ENCODE measurements at places on chromosomes 4 and X.

DNA sequence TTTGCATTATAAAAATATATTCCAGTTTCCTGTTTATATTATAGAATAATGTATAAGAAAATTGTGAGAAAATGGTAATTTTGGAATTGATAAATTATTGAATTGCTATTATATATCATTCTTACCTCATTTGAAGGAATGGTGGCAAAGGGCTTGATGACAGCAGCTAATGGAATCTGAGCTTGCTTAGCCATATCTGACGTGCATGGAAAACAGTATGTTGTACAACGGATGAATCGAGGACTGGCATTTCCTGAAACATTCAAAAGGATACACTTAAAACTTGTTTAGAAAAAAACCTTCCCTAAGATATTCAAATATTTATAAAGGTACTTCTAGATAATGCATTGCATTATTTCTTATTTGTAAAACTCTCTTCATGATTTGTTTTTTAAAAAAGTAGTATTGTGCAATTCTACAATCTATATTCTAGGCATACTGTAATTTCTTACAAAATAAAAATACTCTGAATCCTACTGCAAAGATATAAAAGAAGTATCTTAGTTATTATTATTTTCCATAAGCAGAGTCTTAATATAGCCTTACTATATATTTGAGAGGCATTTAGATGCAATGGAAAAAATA lies 38.3 kb downstream of the SEC24D start:
- DNase-seq, result no peak

DNA sequence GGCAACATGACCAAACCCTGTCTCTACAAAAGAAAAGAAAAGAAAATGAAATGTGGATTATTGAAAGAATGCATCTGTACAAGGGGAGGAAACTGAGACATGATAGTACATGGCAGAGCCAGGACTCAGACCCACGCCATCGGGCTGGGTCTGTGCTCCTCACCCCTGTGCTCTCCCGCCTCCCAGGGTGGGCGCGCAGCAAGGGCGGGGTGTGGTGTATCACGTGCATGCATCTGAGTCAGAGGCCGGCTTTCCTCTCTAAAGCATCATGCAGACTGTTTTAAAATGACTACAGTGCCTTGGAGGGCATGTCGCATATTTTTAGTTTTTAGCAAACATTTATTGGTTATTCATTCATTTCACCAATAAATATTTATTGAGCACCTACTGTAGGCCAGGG lies 47.8 kb downstream of the HTT-AS start:
- DNase-seq, result no peak

DNA sequence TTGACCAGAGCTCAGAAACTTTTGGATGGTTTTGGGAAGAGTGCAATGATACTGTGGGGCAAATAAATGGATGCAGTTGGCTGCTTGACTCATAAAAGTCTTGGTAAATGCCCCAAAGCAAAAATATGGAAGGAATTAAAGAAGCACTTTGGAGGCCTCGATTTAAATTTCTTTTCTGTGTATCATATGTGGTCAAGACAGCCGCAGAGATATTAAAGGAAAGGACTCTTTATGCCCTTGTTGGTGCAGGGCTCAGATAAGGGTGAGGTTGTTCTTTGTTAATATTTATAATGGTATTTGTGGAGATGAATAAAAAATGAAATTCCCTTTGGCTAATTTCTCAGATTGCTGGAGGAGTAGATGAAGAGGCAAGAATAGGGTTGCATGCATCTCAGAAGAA lies 90.2 kb downstream of the NHS start:
- no peak for DNase-seq

DNA sequence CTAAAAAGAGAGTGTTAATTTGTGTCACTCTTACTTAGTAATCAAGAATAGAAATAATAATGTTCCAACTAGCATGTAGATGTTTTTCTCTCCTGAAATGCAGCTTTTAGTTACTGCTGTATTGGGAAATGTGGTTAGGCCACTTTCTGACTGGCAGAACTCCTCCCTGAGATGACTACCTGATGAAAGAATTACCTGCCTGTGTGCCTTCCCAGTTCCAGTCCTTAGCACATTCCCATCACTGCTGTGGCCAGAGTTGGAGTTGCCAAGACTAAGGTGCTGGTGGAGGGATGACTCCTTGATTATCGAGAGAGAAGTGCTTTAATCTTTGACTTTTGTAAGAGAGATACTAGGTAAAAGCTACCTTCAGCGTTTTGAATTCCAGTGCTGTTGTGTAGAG lies 9.5 kb downstream of the GAB1 start:
- DNase-seq, result no peak

GRCh38 chrX:53595266-53595810 lies 91.2 kb downstream of the HUWE1 start:
- DNase-seq, result no peak

GRCh38 chrX:45771560-45772340 lies 571.1 kb upstream of the DIPK2B start:
- peak; percentile 42 for DNase-seq

- peak; percentile 57 for DNase-seq
Observed at GRCh38 chr4:25320773-25321172, 8.2 kb downstream of the ZCCHC4 start.

- DNase-seq, result no peak
Observed at GRCh38 chr4:25795091-25795490, 67.7 kb downstream of the SEL1L3 start.

GRCh38 chrX:68511255-68511654 lies 12.4 kb downstream of the YIPF6 start:
- DNase-seq, result no peak

- peak; percentile 88 for DNase-seq
Observed at GRCh38 chr4:86961605-86962295, 26.9 kb downstream of the AFF1 start.

GRCh38 chr4:38565271-38566199 lies 98.5 kb upstream of the KLF3 start:
- peak; percentile 45 for DNase-seq

DNA sequence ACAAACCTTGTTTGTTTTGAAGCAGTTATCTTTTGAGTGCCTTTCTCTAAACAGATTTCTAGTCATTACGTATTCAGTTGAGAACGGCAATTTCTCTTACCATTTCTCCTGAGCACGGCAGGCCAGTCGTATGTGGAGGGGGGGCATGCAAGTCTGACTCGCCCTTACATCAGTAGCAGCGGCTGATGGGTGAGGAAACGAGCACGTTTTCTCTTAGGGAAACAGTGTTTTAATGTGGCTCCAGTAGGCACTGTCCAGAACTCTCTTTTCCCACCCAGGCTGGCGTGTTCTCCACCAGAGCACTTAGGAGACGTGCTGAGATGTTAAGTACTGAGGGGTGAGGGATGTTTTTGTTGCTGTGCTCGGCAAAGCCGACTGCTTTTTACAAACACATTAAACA lies 240.5 kb downstream of the STIM2 start:
- no peak for DNase-seq

DNA sequence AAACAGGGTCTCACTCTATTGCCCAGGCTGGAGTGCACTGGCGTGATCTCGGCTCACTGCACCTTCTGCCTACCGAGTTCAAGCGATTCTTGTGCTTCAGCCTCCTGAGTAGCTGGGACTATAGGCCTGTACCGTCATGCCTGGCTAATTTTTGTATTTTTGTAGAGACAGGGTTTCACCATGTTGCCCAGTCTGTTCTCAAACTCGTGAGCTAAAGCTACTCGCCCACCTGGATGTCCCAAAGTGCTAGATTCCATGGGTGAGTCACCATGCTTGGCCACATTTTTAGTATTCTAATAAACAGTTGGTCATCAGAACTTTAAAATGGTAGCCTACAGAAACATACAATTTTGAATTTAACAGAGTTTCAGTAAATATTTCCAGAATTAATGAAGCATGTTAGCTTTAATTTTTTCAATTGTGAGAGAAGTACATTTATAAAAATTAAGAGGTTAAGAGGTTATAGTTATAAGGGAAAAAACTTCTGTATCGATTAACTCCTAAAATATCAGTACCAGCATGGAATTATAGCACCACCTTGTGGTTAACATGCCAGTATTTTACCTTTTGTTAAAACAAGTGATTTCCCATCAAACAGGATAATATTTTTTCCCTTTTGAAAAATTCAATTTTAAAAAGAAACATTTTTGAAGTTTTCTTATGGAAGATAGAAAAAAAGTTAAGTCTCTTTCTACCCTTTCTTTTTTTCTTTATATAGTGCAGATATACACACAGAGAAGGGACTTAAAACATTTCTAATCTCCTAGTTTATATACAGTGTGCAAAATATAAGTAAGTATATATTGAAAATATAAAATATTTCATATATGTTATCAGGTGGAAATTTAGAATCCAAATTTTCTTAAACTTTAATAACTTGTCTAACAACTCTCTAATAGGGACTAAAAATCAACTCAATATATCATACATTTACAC lies 35.4 kb downstream of the CEP44 start:
- no peak for DNase-seq

GRCh38 chr4:107562316-107562715 lies 157.7 kb downstream of the PAPSS1 start:
- no peak for DNase-seq

DNA sequence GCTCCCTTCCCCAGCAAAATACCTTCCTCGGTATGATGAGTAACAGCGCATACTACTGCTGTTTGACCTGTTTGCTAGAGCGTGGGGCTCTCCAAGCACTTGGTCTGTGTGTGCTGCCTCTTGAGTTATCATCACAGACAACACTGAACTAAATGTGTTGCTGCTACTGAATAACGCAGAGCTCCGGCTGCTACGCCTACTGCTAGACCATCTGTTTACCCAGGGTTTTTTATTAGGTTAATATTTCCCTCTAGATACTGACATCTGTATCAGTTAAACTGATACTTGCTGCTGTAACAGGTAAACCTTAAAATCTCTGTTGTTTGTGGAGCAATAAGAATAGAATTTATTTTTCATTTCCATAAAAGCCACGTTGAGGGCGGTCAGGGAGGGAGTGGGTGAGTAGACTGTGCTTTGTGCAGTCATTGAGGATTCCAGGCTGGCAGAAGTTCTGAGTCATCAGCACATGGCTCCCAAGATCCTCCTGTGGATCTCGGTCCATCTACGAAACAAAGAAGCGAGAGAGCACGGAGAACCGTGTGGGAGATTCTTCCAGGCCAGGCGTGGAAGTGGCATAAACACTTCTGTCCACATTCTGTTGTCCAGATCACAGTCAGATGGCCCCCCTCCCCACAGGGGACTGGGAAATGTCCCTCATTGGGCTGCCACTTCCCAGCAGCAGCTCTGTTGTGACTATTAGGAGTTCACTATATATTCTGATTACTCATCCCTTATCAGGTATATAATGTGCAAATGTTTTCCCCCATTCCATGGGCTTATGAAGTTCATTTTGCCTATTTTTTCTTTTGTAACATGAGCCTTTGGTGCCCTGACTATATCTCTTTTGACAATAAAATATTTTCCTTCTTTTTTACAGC lies 14.1 kb downstream of the GRK4 start:
- no peak for DNase-seq

GRCh38 chr4:182901337-182901736 lies 15.8 kb downstream of the DCTD start:
- DNase-seq, result no peak

DNA sequence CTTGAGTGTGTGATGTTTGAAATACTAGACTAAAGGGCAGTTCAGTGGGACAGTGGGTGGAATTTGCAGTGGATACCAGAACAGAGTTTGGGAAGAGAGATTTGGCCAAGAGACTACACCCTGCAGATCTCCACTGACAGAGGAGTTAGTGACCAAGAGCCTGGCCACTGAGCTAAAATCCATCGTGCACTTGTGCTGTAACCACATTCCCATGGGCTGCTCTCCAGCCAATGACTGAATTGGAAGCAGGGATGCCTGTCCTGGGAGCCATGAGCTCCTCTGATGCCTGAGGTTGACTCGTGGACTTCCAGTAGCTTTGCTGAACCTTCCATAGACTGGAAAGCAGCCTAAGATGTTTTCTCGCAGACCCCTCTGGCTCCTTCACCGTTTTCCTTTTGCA lies 296.1 kb downstream of the TRIML1 start:
- DNase-seq, result no peak

- no peak for DNase-seq
Observed at GRCh38 chr4:104532677-104533076, 38.0 kb upstream of the CXXC4 start.

GRCh38 chrX:105101378-105101777 lies 119.1 kb downstream of the TEX13A start:
- no peak for DNase-seq

DNA sequence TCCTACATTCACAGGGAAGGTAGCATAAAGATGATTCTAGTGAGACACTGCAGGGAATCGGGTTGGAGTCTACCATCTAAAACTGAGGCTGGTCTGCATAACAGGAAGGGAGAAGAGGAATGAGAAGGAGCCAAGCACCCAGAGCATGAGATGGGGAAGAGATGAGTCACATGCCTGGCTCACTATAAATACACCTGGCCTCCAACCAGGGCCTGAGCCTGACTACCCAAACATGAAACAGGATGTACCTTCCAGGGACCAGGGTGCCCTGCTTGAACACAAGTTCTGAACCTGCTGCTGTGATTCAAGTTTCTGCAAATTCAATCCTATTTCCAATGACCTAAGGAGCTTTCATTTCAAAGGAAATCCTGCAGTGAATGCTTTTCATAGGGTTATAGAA lies 24.9 kb downstream of the CD99L2 start:
- DNase-seq, result no peak

DNA sequence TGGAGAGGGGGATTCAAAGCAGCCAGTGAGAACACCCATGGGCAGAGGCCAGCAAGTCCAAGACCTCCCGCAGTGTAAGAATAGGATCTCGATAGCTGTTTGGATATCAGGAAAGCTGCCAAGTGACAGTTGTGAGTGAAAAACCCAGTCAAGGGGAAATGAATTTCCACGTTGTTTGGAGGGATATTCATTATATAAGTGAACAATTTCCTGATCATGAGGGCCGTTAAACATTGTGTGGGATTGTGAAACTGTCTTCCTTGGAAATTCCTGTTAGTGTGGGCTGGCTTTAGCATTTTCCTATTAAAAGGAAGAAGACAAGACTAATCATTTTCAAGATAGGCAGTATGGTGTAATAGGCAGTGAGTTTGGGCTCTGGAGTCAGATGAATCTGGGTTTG lies 15.0 kb downstream of the CLDN2 start:
- DNase-seq, result no peak

- DNase-seq, result no peak
Observed at GRCh38 chr4:102586002-102586643, 85.0 kb downstream of the NFKB1 start.

GRCh38 chrX:104854188-104854587 lies 288.2 kb downstream of the IL1RAPL2 start:
- no peak for DNase-seq

GRCh38 chr4:188078116-188078515 lies 31.3 kb downstream of the TRIML2 start:
- no peak for DNase-seq

DNA sequence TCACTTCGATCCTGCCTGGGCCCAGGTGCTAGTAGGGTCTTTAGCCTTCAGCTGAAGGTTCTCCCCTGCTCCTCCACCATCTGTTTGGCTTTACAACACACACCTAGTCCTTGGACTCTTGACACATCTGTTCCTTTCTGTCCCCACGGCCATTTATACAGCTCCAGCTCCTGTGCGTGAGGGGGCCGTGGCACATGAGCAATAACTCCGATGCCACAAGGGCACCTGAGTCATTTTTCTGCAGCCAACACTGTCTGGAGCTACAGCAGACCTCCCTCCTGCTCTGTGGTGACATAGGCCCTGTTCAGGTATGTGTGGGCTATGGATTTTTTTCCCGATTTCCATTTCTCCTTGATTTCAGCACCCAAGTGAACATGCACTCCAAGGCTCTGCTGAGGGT lies 44.7 kb upstream of the BCOR start:
- no peak for DNase-seq
